ENCODE measurements at places on chromosomes 3 and 15.
A peak's percentile ranks its signal among the peaks of the same experiment; 100 is the strongest.

- no peak for DNase-seq
Measured at GRCh38 chr15:89161666-89162065, 59.7 kb downstream of the RLBP1 start.

- peak; percentile 88 for DNase-seq
Measured at GRCh38 chr15:77420610-77421369, at the start of gene HMG20A. Gene HMG20A (plus strand): TSS chr15:77420888. CDS start chr15:77458408, 37,520 bp downstream.

- no peak for DNase-seq
Measured at GRCh38 chr3:194761384-194761783, 75.7 kb downstream of the FAM43A start.

- no peak for DNase-seq
Measured at GRCh38 chr3:156368189-156368588, 186.7 kb downstream of the SSR3 start.

GRCh38 chr15:73425510-73425909 lies 17.5 kb upstream of the REC114 start:
- no peak for DNase-seq

DNA sequence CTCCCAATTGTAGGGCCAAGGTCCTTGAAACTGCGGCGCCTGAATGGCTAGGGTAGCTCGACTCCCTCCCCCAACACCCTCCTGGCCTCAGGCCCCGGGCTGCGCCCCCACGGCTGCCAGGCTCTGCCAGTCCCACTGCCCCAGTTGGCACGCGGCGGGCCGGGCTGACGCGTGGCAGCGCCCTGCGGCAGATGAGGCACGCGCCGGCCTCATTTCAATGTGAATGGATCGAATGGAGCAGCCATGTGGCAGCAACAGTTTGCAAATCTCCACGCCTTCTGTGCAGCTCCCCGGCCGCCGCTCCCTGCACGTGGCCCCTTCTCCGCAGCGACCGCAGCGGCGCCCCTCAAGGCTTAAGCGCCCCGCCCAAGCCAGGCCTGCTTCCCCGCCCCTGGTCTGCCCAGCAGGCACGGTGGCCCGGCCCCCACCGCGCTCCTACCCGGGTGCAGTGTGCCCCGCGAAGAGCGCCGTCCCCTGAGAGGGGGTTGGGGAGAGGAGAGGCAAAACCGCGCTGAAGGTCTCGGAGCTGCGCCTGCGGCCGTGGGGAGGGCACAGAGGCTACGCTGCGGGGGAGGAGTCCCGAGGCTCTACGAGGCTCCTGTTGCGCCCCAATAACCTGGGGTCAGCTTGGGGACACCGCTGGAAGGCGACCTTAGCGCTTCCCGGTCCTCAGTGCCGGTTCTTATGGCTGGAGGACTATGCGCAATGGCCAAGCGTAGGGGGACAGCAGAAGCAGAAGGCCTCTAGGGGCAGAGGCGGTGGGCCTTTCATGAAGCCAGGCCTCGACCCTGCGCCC lies 3.1 kb upstream of the DLL4 start:
- peak; percentile 47 for DNase-seq

GRCh38 chr15:40097968-40098476 lies 10.7 kb downstream of the BMF start:
- DNase-seq, result peak; percentile 80

- DNase-seq, result no peak
Measured at GRCh38 chr3:170477395-170477794, 58.7 kb downstream of the CLDN11 start.

- no peak for DNase-seq
Measured at GRCh38 chr3:129360171-129360611, 68.2 kb downstream of the EFCAB12 start.

DNA sequence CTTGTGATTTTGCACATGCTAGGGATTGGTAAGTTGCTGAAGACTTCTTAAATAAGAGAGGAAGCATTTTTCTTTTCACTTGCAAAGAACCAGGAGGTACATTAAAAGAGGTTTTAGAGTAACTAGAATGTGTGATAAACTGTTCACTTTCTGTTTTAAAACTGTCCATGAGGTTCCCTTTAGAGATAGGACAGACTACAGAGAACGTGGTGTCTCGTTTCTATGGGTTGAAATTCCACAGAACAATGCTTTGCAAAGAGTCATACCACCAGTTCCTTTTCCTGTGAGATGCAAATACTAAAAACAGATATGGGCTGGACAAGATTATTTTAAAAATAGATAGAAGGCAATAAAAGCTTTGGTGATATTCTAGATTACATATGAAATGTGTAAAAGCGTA lies 372.8 kb downstream of the TIGIT start:
- no peak for DNase-seq

DNA sequence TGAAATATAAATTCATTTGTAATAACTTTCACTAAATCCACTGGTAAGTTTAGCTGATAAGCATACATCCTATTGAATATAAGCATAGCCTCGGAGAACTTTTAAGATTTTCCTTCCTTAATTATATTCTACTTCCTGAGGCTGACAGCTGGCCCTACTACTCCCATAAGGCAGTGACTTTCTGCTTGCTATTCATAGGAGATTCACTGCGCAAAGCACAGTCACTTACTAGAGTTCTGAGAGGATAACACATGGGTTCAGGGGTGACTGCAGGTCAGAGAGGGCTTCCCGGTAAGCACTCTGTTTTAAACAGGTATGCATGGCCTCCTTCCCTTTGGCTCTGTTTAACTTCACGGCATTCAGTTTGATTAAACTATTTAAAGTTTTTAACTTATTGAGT lies 75.8 kb downstream of the FAIM start:
- no peak for DNase-seq

GRCh38 chr15:70103880-70104626 lies 6.3 kb upstream of the TLE3 start:
- DNase-seq, result no peak

- no peak for DNase-seq
Measured at GRCh38 chr3:126369490-126369889, 12.3 kb upstream of the KLF15 start.

DNA sequence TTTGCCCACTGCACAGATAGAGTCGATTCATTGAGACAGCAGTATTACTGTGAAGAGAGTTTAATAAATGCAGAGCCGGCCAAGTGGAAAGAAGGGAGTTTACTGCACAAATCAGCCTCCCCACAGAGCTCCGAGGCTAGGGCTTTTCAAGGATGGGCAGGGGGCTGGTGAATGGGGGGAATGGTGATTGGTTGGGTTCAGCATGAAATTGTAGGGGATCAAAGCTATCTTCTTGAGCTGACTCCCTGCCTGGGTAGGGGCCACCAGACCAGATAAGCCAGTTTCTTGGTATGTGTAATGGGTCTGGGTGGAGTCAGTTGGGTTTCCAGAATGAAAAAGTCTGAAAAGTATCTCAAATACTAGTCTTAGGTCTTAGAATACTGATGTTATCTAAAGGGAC lies 66.6 kb downstream of the SYNPR start:
- DNase-seq, result no peak

GRCh38 chr3:17820275-17820674 lies 77.8 kb upstream of the TBC1D5 start:
- no peak for DNase-seq

- DNase-seq, result no peak
Measured at GRCh38 chr15:91694131-91694830, 159.2 kb upstream of the SLCO3A1 start.

GRCh38 chr15:77021088-77021481 lies 26.2 kb downstream of the PSTPIP1 start:
- no peak for DNase-seq

- peak; percentile 10 for DNase-seq
Measured at GRCh38 chr3:122000936-122001605, 21.0 kb downstream of the ILDR1 start.

- no peak for DNase-seq
Measured at GRCh38 chr3:138724443-138724842, 110.3 kb downstream of the PIK3CB start.

DNA sequence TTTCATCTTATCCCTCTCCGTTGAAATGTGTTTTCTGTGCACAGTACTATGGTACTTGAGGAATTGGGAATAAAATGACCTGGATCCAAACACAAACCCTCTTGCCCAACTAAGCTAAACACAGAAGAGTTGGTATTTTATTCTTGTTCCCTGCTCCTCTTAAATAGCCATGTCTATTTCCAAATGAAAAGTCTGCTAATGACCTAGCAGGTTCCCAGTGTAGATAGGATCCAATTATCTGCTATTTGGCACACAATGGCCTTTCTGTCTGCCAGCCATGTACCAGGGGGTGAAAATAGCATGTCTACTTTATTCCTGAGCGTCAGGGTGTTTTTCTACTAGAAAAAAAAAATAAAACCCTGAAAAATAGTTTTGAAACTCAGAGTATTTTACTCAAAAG lies 657.0 kb upstream of the NAALADL2 start:
- no peak for DNase-seq

DNA sequence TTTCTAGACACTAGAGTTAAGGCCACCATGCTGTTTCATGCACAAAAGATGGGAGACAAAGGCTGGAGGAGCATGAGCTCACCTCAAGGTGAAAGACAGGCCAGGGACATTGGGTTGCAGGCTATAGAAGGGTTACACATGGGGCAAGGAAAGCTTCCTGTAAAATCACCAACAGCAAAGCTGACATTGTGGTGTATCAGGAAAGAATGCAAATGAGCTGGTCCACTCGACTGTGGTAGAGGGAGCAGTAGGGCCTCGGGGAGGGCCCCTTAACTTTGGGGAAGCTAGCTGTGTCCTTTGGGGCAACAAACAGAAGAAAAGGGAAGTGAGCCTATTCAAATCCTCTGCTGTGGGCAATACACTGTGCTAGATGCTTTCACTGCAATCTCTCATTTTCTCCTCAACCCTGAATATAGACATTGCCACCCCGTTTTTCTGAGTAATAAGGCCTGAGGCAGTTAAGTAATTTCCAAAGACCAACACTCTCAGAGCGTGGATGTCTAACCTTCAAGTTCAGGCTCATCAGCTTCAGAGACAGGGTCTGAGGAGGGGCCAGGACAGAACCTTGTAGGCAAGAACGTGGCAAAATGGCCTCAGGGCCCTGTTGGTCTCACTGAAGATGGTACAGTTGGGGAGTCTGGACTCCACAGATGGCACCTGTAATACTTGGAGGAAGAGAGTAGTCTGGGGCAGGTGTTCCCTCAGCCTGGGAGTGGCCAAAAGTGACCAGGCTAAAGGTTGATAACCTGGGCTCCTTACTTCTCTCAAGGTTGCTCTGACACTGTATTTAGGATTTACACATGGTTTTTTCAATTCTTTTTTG lies 24.1 kb downstream of the CX3CR1 start:
- DNase-seq, result peak; percentile 90

Measured in suppressor macrophage (primary cell).